ENCODE measurements at places on chromosomes 11 and 22.

DNA sequence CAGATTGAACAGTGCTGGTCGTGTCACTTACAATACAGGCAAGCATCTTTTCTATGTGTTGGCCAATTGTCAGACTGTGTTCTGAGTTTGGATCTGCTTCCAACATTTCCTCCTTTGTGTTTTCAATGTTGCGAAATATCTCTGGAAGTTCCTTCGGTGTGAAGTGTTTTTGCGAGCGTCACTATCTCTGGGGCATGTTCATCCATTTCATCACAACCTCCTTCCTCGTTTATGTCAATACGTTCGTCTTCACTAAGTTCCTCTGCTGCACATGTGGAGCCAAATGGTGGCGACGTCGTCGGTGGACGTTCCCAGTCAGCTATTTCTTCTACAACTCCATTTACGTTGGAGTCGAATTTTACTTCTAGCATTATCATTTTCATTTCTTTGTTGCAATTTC lies 100.2 kb upstream of the LMO1 start:
- no peak for DNase-seq

- no peak for DNase-seq
Measured at GRCh38 chr22:39241794-39242594, 2.8 kb downstream of the PDGFB start.

- DNase-seq: no peak
Measured at GRCh38 chr11:57764021-57764420, 2.4 kb downstream of the CTNND1 start.

DNA sequence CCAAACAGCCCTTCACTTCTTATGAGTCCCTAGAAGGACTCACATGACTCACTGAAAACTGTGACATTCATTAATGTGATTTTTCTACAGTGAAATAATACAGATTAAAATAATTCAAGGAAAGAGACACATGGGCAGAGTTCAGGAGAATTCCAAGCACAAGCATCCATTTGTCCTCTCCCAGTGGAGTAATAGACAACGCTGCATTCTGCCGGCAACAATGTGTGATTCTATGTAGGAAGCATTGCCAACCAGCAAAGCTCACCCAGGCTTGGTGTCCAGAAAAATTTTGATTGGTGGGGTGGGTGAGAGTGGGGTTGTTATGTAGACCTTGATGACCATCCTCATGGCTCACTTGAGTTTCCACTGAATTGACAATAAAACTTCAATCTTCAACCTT lies 123.9 kb downstream of the VPREB1 start:
- DNase-seq: no peak

DNA sequence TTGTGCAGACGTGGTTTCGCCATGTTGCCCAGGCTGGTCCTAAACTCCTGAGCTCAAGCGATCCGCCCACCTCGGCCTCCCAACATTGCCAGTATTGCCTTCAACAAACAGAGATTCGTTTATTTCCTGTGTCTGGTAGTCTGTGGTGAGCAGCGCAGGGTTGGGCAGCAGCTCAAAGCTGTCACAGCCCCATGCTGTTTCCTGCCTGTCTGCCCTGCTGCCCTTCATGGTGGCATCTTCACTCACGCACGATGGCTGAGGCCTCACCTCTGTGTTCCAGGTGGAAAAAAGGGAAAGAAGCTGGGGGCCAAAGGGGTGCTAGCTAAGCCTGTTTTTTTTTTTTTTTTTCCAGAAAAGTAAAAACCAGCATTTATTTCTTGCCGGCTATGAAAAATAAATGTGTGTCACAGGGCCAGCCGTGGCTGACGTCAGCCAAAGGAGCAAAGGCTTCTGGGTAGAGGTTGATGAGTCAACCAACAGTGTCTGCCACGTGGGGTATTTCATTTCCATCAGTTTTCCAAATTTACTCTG lies 28.8 kb downstream of the TBC1D22A start:
- no peak for DNase-seq

- DNase-seq: no peak
Measured at GRCh38 chr11:11284481-11284880, 68.6 kb downstream of the CSNK2A3 start.

- no peak for DNase-seq
Measured at GRCh38 chr11:12669930-12670329, 4.3 kb upstream of the TEAD1 start.

DNA sequence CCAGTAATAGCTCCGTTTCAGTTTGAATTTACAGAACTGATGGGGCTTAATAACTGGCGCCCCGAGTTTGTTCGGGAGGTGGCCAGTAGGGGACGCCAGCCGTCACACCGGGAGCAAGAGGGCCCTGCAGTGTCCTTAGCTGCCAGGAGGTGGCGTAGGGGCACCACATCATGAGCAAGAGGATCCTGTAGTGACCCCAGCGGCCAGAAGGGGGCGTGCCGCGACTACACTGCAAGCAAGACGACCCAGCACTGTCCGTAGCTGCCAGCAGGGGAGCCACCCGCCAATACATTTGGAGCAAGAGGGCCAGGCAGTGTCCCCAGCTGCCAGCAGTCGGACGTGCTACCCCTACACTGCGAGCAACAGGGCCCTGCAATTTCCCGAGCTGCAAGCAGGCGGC lies 663.7 kb upstream of the B3GAT1 start:
- DNase-seq: no peak

DNA sequence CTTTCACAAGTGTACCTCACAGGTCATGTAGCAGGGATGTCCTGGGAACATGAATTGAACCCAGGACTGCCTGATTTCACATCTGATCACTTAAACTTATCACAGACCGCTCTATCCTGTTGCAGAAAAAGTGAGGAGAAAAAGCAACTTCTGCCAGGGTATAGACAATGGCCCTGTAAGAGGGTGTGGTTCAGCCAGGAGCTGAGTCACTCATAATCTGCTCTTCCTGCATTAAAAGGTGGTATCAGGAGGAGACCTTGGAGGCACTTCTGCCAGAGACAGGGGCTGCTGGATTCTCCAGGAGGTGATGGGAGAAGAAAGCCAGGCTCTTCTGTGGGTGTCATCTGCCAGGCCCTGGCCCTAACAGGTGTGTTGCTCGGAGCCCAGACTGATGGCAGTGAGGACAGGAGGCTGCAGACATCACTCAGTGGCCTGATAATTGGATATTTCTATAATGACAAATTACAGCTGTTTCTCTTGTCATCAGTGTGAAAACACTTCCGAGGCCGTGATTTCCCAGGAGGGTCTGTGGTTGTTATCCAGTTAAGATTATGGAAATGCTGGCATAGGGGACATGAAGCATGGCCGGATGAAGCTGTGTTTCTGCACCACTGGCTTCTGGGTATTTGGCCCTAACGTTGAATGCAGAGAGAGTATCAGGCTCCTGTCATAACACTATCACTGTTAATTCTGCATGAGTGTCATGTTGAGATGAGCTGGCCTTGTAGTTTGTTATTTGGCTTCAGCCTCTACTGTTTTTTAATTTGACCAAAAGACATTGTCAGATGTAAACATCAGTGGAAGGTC lies 125.1 kb upstream of the ZBED5 start:
- DNase-seq: no peak

DNA sequence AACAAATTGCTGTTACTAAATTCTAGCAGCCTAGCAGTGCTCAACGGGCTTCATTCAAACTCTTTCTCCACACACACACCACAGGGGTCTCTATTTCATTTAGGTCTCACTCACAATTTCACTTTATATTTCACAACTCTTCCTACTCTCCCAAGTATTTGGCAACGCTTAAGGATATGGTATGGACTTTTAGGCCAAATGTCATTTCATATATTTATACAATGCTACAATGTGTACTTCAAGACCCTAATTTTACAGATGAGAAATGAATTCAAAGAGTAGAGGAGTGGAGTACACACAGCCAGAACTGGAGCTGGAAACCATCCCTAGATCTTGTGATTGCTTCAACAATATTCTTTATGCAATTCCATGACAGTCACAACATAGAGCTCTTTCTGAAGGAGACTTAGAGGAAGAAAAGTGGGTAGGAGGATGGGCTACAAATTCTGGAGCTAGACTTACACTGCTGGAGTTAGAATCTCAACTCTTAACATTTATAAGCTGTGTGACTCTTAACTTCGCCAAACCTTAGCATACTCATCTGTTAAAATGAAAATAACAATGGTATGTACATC lies 2.5 kb upstream of the MS4A13 start:
- no peak for DNase-seq

DNA sequence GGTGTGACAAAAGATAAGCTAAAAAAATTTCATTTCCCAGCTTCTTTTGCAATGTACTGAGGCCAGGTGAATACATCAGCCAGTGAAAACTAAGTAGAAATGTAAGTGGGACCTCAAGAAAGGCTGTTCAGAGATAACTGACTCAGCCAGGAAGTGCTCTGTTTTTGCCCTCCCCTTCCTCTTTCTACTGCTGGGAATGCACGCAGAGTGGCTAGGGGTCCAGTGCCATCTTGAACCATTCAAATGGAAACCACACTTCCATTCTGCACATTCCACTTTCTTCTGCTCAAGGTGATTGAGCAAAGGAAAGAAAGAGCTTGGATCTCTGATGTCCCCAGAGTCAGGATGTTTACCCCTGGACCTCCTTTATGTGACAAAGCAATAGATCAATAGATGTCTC lies 27.8 kb upstream of the LMO2 start:
- DNase-seq: no peak

DNA sequence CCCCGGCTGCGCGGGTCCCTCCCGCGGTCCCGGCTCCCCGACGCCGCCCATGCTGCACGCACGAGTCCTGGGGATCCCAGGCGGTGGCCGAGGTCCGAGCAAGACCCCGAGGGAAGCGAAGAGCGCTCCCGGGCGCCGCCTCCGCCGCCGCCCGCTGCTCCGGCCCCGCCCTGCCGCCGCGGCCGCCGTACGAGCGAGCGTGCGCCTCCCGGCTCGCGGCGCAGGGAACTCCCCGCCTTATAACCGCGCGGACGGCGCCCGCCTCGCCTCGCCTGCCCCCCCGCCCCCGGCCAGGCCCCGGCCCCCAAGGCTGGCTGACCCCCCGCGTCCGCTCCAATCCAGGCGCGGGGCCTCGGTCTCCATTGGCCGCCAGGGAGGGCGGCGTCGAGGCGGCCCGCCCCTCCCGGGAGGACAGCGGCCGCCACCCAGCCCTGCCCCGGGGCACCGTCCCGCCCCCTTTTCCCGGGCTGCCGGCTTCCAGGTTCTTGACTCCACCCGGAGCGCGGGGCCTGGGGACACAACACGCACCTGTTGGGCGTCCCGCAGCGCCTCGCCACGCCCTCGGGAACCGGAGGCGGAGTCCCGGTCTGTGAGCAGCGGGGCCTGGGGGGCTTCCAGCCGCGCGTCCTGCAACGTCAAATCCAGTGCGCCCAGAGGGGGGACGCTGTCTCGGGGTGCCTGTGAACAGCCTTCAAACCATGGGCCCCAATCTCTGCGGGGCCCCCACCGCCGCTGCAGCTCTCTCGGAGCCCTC lies at the start of gene FADS3:
Gene FADS3 (minus strand): TSS at position 215 of the 754 bp plus-strand sequence. CDS start 164 bp downstream, at position 51.
- peak; percentile 88 for DNase-seq

DNA sequence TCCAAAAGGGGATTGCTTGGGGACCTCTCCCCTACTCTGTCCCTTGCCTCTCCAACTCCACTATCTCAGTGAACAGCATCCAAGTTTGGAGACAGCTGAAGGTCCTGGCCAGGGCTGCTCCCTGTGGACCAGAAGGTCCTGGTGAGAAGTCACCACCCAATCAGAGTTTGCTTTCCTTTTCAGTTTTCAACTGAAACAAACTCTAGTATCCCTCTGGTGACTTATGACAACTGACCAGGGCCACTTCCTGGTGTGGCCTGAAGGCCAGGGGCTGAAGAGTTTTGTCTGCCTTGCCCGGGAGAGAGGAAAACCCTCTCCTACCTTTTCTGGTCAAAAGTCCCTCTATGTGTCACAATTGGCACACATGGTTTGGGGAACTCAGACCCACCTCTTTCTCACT lies 5.1 kb downstream of the JAML start:
- no peak for DNase-seq

GRCh38 chr11:125626288-125626950 lies 1.5 kb downstream of the CHEK1 start:
- no peak for DNase-seq

DNA sequence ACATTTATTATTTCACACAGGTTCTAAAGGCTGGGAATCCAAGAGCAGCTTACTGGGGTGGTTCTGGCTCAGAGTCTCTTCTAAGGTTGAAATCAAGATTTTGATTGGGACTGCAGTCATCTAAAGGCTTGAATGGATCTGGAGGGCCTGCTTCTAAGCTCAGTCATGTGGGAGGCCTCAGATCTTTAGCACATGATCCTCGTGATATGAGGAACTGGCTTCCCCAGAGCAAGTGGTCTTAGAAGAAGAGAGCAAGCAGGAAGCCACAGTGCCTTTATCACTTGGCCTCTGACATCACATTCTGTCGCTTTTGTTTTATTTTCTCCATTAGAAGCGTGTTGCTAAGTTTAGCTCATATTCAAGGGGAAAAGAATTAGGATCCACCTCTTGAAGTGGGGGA lies 88.9 kb downstream of the ARFGAP2 start:
- DNase-seq: no peak

Data from spinal cord (tissue), 10 donors.